ENCODE measurements at places on chromosomes 5 and 9.

DNA sequence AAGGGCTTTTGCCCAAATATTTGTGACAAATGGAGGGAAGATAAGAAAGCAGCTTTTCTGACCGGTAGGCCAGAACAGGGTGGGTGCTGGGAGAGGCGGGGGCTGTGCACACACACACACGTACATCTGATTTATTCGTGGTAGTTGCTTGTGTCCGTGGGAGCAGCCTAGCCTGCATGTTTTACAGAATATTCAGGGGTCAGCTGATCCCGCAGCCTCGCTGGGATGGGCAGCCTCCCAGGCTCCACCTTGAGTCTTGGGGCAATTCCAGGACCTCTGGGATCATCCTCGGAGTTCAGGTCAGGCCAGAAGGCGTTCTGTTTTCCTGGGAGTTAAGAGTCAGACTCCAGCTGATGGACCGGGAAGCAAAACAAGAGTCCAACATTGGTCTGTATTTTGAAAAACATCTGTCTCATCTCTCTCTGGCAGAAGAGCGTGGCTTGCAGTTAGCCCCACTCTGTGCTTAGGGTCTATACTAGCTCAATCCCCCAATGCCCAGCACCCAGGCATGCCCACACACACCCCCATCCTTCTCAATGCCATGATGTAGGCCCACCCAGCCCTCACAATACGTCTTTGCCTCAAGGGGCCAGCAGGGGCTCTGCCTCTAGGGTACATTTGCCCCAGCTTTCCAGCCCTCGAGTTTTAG is 210.6 kb downstream of the GOLPH3 start:
- no peak for DNase-seq

- DNase-seq, result no peak
Measured at GRCh38 chr5:142978252-142978651, 208.1 kb downstream of the ARHGAP26 start.

DNA sequence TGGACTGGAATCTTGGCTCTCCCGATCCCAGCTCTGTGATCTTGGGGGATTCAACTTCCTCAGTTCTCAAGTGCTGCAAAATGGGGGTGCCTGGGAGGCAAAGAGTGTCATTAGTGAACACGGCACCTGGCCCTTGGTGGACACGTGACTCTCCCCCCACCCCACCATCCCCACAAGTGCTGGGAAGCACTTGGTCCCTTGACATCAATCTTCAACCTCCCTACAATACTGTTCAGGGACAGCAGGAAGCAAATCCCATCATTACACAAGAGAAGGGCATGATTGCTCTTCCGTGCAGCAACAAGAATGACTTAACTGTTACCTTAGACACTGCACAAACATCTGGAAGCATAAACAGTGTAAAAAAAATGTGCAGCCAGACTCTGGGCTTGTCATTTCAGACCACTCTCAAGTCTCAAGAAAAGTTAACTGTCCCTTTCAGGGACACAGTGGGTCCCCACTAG is 61.4 kb downstream of the PSMB7 start:
- no peak for DNase-seq

GRCh38 chr5:132265336-132266030 is 8.0 kb downstream of the PDLIM4 start:
- no peak for DNase-seq

GRCh38 chr5:172642486-172642885 is 1.4 kb downstream of the NEURL1B start:
- no peak for DNase-seq

DNA sequence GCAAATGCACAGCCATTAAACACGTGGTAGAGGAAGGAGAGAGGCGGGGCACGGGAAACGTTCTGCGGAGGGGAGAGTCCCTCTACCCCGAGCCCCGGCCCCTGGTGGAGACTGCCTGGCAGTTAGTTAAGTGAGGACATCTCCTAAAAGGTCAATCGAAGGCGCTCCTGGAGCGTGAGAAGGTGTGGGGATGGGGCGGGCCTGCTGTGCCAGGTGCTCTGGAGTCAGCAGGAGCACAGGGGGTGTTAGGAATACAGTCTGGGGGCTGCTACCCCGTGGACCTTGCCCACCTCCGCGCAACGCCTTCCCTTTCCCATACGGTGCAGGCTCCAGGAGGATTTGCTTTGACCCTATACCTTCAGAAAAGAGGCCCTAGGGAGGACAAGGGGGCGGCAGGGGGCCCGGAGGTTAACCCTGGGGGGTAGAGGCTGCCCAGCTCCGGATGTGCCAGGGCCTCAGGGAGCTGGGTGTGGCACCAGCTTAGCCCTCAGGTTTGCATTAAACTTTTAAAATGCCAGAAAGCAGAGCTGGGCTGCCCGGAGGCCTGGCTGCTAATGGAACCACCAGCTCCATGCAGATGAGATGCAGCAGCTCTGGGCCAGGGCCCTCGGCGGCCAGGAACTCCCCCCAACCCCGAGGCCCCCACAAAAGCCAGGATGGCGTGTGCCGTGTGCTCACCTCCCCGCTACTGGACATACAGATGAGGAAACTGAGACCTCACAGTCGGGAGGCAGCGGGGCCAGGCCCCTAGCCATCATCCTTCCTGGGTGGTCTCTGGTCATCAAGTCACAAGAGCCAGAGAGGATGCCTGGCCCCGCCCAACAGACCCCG is 39.2 kb downstream of the NACC2 start:
- no peak for DNase-seq
